H9 (cell line): ENCODE measurements at places on chromosomes 7 and 10. TPM values are rescaled to one million over a fixed set of nuclear protein-coding genes. Genes with fewer than 3 reads are reported as not detected.

DNA sequence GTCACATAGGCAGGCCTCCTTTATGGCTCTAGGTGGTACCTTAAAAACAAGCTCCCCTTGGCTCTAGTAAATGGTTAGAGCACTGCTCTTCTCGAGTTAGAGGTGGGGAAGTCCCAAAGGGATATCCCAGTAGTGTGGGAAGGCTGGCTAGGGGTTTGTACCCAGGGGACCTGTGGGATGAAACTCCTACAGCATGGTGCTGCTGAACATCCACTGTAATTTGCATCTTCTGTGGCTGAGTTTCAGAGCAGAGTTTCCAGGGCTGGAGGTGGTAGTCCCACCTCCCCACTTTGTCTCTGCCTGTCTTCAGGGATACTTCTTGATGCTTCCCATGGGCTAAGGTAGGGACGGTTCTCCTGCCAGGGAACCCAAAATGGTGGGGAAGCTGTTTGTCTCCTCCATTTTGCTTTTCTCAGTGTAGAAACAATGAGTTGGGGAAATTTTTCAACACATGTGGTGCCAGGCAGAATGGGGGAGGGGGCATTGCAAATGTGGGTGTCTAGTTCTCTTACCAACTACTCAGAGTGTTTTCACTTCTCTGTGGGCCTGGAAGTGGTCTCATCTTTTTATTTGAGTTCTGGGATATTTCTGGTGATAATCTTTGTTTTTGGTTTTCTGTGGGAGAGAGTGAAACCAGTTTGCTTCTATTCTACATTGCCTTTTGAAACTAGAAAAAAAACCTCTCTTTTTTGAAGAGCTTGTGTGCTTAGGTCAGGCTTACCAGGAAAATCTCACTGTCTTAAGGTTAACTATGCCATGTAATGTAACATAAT lies 36.3 kb downstream of the SCART1 start:
- H3K27me3 ChIP-seq = no peaks in the 10 kb centered on the region
- no peak overlapping the region for H3K27ac ChIP-seq
- H3K4me1 ChIP-seq = no peaks in the 10 kb centered on the region
- peaks cover 28% of the 10 kb centered on the region for H3K36me3 ChIP-seq

DNA sequence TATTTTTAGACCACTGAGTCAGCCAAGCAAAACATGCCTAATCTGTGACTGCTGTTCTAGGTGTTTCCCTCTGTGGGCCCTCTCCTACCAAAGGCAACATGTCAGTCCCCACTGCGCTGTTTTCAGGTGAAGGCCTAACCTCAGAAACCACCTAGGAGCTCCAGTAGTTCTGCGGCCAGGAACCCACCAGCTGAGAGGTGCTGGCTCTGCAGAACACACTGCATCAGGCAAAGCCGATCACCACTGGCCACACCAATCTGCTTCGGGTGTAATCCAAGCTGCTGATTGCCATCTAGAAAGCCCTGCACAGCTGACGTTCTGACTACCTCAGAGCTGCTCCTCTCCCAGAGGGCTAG lies 14.9 kb downstream of the CAMK2G start:
- H3K27ac ChIP-seq = no peak overlapping the region
- DNase-seq = no peak
- H3K4me3 ChIP-seq = no peak overlapping the region
- H3K27me3 ChIP-seq = no peaks in the 10 kb centered on the region
- peaks cover 11% of the 10 kb centered on the region; the same call in 2 of the 3 replicates for H3K36me3 ChIP-seq

The IFT22 gene
- total RNA-seq = 19.8 and 21.3 TPM in 2 replicates

- peaks cover 19% of the 10 kb centered on the region for H3K36me3 ChIP-seq
- H3K27me3 ChIP-seq = no peaks in the 10 kb centered on the region
- H3K4me1 ChIP-seq = no peaks in the 10 kb centered on the region
- no peak overlapping the region for H3K4me3 ChIP-seq
- no peak overlapping the region for H3K27ac ChIP-seq
Observed at GRCh38 chr7:158060216-158060615, 527.4 kb downstream of the PTPRN2 start.

DNA sequence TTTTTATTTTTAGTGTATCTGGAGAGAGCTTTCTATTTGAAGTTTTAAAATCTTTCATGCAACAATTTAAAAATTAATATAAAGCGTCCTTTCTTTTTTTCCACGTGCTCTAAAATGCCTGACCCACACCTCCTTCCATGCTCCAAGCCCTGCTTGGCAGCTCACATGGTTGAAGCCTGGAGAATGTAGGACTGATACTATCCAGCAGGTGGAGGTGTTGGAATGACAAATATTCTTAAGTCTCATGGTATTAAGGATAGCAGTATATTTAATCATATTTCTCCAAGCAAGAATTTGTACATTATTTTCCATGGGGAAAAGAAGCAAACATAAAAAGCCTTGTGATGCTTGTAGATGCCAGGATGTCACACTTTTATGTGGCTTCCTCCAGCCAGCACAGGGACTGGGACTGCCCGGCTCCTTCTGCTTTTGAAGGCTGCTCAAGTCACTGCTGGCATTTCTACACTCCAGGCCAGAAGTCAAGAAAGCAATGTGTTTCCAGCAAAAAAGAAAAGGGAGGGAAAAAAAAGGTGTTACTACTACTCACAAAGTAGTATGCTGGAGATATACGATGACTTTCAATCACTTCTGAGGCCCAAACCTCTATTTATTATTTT lies 49.7 kb downstream of the BZW2 start:
- no peak overlapping the region for H3K4me3 ChIP-seq
- no peak for DNase-seq
- H3K36me3 ChIP-seq = peaks cover 41% of the 10 kb centered on the region
- no peaks in the 10 kb centered on the region for H3K27me3 ChIP-seq
- no peak overlapping the region for H3K27ac ChIP-seq

- H3K27ac ChIP-seq = no peak overlapping the region
- H3K4me1 ChIP-seq = peaks cover 4% of the 10 kb centered on the region; the same call in 1 of the 2 replicates
- DNase-seq = no peak
- no peaks in the 10 kb centered on the region for H3K27me3 ChIP-seq
- no peaks in the 10 kb centered on the region; the same call in 1 of the 2 replicates for H3K36me3 ChIP-seq
Observed at GRCh38 chr7:129376778-129377700, 57.2 kb upstream of the STRIP2 start.

The FAM13C gene
- 0.31 and 0.39 TPM in 2 replicates for total RNA-seq

- peaks cover 15% of the 10 kb centered on the region; the same call in 1 of the 2 replicates for H3K4me1 ChIP-seq
- no peak for DNase-seq
- H3K27me3 ChIP-seq = no peaks in the 10 kb centered on the region
- no peak overlapping the region for H3K4me3 ChIP-seq
- peaks cover 16% of the 10 kb centered on the region for H3K36me3 ChIP-seq
Observed at GRCh38 chr10:86951184-86951761, 6.1 kb downstream of the MMRN2 start.

DNA sequence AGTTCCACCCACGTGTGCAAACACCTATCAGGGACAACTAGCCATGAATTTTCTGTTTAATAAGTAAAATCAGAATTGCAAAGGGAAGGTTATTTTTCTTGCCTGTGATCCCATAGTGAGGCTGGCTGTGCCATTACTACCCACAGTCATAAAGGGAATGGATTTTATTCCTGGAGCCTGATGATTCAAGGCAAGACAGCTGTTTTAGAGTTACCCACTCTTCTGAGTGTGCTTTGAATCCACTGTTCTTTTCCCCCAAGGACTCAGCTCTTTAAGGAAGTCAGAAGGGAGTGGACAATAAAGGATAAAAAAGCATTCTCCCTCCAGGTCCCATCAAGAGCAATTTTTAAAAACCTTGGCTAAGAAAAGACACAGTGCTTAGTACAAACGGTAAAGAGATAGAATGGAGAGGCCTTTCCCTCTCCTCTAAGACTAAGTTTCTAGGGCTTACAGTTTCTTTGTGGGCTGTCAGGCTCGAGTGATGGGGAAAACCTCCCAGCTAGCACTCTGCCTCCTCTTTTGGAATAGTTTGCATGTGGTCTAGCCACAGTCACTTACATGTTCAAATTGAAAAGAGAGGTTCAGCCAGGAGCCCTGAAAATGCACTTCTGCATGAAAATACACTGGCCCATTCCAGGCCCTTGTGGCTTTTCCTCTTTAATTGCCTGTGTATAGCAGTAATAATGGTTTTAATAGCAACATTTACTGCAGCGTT lies 5.1 kb upstream of the LRRC4 start:
- H3K4me3 ChIP-seq = no peak overlapping the region
- no peaks in the 10 kb centered on the region for H3K4me1 ChIP-seq
- DNase-seq = no peak
- no peaks in the 10 kb centered on the region; the same call in 2 of the 3 replicates for H3K36me3 ChIP-seq

- no peak for DNase-seq
- no peaks in the 10 kb centered on the region for H3K27me3 ChIP-seq
Observed at GRCh38 chr7:79182283-79182682, 271.2 kb downstream of the MAGI2 start.
